Fibroblast of lung (primary cell): ENCODE measurements at places on chromosomes 7 and 10. TPM values are rescaled to one million over a fixed set of nuclear protein-coding genes. Genes with fewer than 3 reads are reported as not detected.

DNA sequence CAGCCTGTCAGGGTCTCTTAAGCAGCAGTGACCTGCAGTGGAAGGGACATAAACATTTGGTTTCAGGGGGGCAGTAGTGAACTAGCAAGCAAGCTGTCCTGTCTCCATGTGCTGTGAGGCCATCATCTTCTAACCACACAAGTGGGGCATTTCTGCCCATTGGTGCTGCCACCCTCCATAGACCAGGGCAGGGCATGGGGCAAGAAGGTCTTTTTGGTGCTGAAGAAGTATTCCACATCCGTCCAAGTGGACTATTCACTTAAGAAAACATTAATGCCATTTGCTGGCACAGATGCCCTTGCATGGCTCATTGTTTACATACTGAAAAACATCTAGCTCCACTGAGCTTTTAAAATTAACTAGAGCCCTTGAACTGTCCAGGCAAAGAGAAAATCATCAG lies 35.8 kb downstream of the ALOX5 start:
- DNase-seq = no peak

DNA sequence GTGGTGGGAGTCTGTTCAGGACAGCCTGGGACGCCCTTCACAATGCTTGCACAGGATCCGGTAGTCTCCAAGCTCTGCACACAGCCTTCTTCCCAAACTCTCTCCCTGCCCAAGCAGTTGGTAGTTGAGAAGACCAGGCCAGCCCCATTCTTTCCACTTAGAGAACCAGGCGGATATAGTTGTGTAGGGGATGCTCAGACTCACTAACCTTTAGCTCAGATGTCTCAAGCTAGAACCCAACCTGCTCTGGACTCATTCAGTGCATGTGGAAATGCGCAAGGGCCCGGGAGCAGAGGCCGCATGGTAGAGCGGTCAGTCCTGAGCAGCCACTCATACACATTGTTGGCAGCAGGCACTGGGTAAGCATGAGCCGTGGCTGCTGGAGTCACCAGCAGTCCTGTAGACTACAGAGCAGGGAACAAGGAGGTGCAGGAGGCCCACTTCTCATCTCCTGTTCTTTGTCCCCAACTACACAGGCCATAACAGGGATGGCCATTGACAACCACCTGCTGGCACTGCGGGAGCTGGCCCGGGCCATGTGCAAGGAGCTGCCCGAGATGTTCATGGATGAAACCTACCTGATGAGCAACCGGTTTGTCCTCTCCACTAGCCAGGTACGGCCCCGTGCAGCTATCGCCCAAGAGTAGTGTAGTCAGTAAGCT lies 17.2 kb upstream of the C10orf53 start:
- no peak for DNase-seq

DNA sequence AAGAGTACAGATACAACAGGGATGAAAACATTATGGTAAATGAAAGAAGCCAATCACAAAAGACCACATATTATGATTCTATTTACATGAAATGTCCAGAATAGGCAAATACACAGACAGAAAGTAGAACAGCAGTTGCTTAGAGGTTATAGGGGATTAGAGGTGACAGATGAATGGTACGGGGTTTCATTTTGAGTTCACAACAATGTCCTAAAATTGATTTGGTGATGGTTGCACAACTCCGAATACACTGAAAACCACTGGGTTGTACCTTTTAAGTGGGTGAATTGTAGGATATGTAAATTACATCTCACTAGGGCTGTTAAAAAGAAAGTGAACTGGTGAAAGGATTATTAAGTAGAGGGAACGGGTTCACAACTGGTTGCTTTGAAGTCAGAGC lies 76.3 kb upstream of the MRLN start:
- DNase-seq = no peak

DNA sequence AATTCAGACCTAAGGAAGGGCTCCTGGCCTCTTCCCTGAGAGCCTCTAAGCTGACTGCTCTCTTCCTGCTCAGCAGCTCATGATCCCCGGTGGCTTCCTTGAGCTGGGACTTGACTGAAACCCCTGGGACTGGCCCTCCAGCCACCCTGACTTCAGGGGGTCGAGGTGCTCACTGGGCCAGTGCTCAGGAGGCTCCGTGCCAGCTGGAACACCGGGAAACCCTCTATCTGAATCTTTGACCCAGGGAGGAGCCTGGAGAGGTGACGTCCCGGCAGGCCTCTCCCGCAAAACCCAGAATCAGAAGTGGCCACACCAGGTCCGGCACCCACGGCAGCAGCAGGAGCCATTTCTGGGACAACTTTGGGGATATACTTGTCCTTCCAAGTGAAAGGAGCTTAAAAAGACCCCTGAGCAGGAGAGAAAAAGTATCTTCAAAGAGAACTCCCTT lies 110.7 kb downstream of the WDR37 start:
- DNase-seq = no peak

DNA sequence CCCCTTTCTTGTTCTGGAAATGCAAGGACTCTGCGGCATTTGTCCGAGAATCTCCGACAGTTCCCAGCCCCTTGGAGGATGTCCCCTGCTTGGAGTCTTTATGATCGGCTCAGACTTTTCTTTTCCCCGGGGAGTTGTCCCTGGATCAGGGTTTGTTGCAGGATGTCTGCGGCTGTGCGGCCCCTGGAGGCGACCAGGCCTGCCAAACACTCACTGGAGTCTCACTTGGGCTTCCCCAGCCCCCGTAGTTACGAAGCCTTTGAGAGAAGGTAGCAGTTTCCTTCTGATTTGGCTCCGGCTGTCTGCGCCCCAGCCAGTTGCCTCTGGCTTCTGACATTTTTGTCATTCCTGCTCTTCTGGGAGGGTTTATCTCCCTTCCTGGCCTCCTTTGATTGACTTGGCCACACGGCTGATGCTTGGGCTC lies 16.1 kb downstream of the COL26A1 start:
- no peak for DNase-seq

FGL2 gene
- 4.9 and 15.6 TPM in 2 replicates for polyA plus RNA-seq

DNA sequence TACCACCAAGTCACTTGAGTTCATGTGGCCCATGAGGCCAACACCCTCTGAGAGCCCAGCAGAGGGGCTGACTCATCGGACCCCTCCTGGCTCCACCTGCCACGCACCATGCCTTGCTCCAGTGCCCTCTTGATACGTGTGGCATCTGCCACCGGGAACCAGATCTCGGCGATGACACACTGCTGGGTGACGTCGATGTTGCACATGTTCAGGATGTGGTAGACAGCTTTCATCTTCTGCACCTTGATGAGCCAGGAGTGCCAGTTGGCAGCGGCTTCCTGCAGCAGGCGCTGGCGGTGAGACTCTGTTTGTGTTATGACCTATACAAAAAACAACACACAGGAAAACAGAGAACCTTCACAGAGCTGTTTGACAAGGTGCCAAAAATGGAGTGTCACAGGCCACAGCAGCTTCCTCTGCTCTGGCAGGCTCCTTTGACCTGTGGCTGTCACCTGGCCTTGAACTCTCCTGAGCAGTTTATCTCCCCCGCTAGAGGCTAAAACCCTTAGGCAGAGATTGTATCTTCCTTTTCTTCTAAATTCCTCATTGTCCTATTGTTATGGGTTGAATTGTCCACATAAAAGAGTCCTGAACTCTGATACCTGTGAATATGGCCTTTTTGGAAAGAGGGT lies 45.2 kb upstream of the TMEM213 start:
- no peak for DNase-seq

NKX2-3 gene
- not detected in 2 replicates for polyA plus RNA-seq

DNA sequence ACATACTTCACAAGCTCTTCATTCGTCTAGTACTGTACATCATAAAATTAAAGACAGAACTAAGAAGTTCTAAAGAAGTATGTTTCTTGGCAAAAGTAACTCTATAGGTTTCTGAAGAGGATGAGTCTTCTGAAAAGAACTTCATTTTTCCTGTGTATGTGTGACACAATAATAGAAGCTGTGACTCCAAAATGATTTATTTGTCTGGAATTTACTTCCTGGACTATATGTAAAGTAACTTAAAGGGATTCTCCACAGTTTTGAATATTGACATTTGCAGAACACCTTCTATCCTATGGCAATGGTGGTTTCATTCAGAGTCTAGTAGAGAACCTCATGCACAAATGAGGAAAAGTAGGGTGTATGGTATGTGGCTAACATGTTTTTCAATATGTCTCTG lies 19.8 kb upstream of the CLDN12 start:
- DNase-seq = peak; percentile 77

- DNase-seq = peak; percentile 15
These were observed 63.7 kb downstream of the TRUB1 start for GRCh38 chr10:115001506-115002381.

DNA sequence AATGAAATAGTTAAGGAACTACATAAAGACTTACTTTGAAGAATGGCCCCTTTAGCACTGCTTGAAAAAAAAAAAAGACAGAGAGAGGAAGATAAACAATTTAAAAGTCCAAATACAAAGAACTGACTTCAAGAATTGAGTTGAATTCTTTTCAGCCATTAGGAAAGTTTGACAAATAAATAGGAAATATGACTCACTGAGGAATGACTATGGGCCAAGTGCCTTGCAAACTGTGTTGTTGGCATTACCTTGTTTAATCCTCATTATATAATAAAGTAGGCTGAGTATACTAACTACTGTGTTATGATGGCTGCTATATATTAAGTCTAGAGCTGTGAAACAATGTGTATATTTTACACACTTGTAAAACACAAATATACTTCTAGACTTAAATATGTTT lies 151.1 kb downstream of the ELMO1 start:
- DNase-seq = peak; percentile 2

GRCh38 chr10:665579-666091 lies 23.8 kb downstream of the DIP2C start:
- peak; percentile 95 for DNase-seq

DNA sequence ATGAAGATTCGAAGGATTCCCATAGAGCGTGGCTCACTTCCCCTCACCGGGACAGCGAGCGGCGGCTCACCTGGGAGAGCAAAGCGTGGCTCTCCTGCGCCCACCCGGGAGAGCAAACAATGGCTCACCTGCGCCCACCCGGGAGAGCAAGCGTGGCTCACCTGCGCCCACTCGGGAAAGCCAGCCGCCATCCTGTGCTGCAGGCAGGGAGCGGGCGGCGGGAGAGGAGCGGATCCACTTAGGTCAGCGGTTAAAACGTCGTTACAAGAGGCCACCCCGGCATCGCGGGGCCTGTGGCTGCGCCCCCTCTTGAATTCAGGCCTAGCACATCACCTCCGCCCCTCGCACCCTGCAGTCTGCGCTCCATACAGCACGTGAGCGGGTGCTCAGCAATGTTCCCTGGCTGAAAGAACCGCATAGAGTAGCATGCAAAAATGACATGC lies 461 bp upstream of the FIGNL1 start:
- no peak for DNase-seq

CRYGN gene
- 0.02 and 0.07 TPM in 2 replicates for polyA plus RNA-seq

- DNase-seq = no peak
These were observed 90.0 kb downstream of the JCAD start for GRCh38 chr10:29969255-29970011.

GRCh38 chr7:10463701-10464100 lies 510.0 kb upstream of the PHF14 start:
- peak; percentile 15 for DNase-seq

FAM237B gene
- polyA plus RNA-seq = 0.03 TPM in 1 of 2 replicates, not detected in the other

DNA sequence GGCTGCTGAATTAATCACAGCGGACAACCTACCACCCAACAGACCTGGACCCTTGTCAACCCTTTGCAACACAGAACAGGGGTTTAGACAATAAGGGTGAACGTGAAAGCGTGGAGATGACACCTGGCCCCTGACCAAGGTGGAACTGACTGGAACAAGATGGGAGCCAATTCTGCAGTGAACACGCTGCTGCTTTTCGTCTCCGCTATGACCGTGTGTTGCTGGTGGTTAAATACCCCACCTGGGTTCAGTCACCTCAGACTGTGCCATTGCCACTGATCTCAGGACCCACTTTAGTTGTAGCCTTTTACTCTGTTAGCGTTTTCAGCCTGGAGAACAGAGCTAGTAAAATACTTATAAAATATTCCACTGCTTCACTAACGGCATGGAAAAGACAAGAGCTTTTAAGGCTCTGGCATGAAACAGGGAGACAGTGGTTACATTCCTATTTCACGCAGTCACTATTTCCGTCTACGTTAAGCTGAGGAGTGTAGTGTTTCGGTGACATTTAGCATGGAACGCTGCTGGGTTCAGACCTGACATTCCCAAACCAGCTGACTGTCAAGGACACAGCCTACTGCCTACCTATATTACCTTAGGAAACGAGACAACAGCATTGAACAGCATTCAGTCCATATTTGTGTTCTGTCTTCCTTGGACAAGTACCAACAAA lies 119.5 kb upstream of the PRSS1 start:
- DNase-seq = peak; percentile 79

DNA sequence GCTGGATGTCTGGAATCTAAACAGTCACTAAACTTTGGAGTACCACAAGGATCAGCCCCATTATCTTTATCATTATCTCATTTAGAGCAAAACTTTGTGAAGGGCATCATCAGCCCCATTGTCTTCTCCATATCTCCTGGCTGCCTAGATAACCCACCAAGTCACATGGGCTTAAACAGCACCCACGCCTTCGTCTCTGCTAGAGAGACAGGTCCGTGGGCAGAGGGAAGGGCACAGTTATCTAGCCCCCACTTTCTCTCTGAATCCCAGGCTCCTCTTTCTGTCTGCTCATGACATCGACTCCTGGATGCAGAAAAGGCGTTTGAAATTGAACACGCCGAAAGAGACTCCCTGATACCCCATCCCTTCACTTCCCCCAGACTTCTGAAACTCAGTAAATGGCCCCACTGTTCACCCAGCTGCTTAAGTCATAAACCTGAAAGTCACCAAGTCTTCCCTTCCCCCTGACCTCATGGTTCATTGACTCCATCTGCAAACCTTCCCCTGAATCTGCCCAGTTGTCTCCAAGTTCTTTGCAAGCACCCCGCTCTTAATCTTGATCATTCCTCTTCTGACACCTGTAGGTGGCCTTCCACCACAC lies 20.9 kb upstream of the PARD3 start:
- DNase-seq = no peak

FEZF1 gene
- polyA plus RNA-seq = not detected in 2 replicates

DNA sequence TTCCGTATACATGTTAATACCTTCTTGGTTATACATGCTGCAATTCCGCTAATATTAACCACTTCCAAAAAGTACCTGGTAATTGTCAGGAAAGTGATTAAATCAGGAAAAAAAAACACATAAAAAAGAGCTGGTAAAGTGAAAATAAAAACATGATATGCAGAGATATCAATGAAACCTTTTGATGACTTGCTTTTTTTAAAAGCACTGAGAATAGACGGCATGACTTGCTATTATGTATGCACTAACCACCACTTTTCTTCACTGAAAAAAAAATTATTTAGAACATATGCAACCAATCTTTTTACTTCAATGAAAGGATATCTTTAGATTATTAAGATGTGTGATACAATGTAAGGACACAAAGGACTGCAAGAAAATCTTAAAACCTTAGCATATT lies 163.0 kb downstream of the KMT2E start:
- no peak for DNase-seq

DNA sequence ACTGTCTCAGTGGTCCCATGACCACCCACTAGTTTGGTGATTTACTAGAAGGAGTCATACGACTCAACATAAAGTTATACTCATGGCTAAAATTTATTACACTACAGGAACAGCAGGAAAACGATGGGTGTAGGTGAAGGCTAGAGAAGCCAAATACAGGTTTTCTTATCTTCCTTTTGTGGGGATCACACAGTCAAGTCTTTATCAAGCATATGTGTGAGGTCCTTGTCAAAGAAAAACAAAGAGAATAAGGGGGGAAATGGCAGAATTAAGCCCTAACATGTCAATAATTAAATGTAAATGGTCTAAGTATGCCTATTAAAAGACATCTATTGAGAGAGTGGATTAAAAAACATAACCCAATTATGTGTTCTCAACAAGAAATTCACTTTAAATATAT lies 47.8 kb upstream of the UBN2 start:
- no peak for DNase-seq
